ENCODE measurements at places on chromosomes 2 and 18.

DNA sequence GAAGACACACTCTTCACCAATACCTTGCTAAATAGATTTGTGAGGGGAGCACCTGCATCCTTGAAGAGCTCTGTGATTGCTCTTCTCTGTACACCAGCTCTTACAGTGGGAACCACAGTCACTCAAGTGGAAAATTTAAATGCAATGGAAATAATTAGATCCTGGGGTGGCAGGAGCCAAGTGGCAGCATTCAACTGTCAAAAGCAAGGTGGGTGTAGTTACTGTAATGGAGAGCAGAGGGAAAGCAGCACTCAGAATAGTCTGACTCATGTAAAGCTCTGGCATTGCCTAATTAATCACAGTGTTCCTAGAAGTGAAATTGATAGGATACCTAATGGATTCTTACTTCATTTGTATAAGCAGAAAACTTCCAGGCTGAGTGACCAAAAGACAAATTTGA lies 245.8 kb downstream of the KCNE4 start:
- no peak for DNase-seq

- no peak for DNase-seq
Measured at GRCh38 chr2:100302585-100302892, 19.8 kb downstream of the LONRF2 start.

- DNase-seq, result no peak
Measured at GRCh38 chr2:212538305-212539071, at the start of gene ERBB4. Gene ERBB4 (minus strand): TSS chr2:212538802. CDS start chr2:212538530, 272 bp downstream.

- DNase-seq, result no peak
Measured at GRCh38 chr2:191923652-191923997, 76.7 kb upstream of the CAVIN2 start.

- no peak for DNase-seq
Measured at GRCh38 chr2:148501545-148501944, 143.0 kb upstream of the EPC2 start.

- DNase-seq, result no peak
Measured at GRCh38 chr2:109720380-109721106, 73.6 kb upstream of the RGPD5 start.

GRCh38 chr2:174575124-174575776 lies 22.4 kb downstream of the WIPF1 start:
- DNase-seq, result no peak

- no peak for DNase-seq
Measured at GRCh38 chr18:37481072-37481471, 84.5 kb downstream of the CELF4 start.

- DNase-seq, result no peak
Measured at GRCh38 chr2:105598829-105599698, 145.6 kb upstream of the NCK2 start.

DNA sequence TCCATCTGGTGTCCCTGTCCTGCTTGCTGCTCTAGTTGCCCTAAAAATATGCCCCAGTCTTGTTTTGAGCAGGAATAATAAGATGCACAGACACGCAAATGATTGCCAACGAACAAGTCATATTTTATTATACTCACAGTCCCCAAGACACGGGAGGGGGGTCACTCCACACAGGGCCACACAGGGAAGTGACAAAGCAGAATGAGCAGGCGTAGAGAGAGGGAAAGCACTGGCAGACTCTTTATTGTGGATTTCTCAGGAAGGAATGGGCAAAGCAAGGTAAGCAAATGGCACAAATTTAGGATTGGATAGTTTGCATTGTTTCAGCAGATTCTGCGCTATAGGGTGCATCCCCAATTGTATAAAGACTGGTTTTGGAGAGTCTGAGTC lies 20.7 kb upstream of the ZDBF2 start:
- no peak for DNase-seq

DNA sequence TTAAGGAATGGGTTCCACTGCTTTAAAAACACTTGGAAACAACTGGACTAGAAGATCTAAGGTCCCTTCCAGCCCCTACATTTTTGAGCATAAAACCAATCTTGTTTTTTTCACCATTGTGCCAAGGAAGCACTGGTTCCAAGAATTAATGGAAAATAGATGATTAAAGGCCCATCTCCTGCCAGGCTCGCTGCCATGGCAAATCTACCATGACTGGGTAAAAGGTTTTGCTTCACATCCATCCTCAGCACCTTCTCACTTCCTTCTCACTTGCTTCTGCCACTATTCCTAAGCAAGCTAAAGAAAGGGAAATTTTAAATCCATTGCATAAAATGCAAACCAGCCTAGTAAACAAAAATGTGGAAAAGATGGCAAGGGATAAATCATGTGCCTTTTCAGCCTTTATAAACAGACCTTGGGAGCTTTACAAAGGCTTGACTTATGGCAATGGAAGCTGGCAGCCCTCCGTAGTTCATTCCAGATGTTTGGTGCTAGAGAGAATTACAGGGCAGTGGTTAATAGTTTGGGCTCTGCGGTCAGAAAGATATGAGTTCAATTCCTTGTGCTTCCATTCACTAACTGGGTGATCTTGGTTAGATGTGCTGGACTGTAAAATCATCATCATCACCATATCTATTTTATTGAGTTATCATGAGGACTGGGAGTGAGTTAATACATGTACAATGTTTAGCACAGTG lies 27.0 kb upstream of the ST3GAL5 start:
- DNase-seq, result no peak

DNA sequence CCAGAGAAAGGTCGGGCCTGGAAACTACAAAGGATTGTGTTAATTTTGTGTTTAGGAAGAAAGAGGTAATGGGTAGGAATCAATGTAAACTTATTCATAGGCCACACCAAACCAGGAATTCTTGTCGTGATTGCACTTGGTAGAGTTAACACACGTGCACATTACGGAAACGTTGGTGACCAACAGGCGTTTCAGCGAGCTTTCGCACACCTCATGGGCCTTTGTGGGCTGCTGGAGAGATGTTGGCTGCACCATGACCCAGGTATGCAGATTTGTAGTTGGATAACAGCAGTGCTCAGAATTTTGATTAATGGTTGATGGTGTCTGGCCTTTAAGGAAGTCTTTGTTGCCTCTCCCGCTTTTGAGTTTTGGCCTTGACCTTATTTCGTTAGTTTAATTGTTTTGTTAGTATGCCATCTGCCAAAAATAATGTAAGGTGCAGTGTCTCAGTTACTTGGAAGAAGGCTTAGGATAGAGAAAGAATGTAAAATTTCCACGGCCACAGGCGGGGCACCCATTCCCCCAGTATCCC lies 1.9 kb downstream of the ZNF236 start:
- no peak for DNase-seq

DNA sequence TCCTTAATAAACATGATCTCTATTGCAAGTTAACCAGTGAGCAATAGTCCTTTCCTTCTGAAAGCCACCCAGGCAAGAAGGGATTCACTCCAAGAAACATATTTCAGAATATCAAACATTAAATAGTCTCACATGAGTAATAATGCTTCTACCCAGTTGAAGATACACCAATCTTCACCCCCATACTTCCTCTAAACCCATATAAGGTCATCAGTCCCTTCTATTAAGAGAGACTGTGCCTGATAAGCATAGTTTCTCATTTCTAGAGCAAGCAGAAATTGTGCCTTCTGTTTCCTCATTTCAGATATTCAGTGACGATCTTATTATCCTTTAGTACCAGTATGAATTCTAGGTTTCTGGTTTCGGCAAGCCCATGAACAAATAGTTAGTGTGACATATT lies 64.6 kb downstream of the DSEL start:
- no peak for DNase-seq

DNA sequence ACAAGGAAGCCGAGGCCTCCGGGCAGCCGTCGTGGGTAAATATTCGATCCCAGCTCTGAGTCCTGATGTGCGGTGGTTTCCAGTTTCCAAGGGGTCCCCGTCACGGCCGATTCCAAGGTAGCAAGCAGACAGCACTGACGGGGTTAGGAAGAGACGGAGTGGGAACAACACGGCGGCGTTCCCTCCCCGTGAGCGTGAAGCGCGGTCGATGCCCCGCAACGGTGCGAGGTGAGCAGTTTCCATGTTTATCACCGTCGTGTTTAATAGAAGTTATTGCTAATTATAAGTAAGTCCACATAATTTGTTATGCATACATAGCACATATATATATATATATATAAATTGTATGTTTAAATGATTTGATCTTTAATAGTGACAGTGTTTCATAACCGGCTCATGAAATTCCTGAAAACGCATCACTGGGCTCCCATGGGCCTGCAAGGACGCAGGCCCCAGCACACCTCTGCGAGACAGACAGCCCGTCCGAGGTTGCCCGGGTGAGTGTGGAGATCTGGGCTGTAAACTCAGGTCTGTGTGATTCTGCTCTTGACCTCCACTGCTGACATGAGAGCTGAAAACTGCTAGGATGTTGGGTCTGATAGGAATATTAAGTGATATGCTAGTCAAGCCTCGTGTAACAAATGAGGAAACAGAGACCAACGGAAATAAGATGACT lies 243.5 kb upstream of the SALL3 start:
- DNase-seq, result no peak

DNA sequence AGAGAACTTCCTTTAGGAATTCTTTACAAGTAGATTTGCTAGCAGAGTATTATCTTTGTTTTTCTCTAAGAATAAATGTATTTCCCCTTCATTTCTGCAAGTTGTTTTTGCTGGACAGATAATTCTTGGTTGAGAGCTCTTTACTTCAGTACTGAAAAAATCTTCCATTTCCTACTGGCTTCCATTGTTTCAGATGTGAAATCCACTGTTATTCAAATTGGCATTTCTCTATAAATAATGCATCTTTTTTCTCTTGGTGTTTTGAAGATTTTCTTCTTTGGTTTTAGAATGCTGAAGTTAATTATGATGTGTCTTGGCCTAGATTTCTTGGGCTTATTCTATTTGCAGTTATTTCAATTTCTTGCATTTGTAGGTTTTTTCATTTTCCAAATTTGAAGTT lies 270.0 kb upstream of the GYPC start:
- DNase-seq, result no peak

- peak; percentile 77 for DNase-seq
Measured at GRCh38 chr2:232521959-232522622, 1.9 kb downstream of the PRSS56 start.

DNA sequence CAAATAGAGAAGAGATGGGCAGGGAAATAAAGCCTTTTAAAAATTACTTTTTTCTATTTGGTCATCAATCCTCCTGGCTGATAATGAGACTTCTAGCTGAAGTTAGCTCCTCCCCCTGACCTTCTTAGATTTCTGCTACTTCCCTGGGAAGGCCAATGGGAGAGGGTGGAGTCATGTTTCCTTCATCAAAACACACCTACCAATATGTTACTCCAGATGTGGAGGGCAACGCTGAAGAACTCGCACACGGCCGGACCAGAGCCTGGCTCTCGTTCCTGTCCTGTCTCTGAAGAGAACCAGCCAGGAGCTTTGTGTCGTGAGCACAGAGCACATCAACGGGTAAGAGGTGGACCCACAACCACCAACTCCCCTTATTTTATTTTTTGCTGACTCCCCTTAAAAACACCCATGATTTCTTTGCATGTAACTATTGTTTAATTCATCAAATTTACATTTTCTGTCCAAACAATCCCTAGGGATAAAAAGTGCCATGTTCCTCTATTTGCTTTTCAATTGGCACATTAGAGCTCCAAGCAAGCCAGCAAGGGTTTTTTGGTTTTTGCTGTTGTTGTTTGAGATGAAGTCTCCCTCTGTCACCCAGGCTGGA lies 94.9 kb downstream of the ADD2 start:
- DNase-seq, result no peak

- DNase-seq, result no peak
Measured at GRCh38 chr18:10841203-10841602, 308.2 kb downstream of the PIEZO2 start.

GRCh38 chr2:53576166-53576565 lies 191.4 kb upstream of the CHAC2 start:
- DNase-seq, result no peak

DNA sequence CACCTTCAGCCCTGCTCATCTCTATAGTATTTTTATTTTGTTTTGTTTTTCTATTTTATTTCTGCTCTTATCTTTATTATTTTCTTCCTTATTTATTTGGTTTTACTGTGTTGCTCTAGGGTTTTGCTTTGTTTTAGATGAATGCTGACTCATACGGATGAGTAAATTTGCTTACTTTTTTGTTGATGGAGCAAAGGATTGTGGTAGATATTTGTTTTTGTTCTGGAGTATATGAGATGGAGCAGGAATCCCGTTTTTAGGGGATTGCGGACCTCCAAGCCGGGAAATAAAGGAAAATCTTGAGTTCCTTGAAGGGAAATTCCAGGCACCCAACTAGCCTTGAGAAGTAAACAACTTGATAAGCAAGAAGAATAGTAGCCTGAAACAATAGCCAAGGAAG lies 15.3 kb upstream of the COLEC12 start:
- DNase-seq, result no peak

DNA sequence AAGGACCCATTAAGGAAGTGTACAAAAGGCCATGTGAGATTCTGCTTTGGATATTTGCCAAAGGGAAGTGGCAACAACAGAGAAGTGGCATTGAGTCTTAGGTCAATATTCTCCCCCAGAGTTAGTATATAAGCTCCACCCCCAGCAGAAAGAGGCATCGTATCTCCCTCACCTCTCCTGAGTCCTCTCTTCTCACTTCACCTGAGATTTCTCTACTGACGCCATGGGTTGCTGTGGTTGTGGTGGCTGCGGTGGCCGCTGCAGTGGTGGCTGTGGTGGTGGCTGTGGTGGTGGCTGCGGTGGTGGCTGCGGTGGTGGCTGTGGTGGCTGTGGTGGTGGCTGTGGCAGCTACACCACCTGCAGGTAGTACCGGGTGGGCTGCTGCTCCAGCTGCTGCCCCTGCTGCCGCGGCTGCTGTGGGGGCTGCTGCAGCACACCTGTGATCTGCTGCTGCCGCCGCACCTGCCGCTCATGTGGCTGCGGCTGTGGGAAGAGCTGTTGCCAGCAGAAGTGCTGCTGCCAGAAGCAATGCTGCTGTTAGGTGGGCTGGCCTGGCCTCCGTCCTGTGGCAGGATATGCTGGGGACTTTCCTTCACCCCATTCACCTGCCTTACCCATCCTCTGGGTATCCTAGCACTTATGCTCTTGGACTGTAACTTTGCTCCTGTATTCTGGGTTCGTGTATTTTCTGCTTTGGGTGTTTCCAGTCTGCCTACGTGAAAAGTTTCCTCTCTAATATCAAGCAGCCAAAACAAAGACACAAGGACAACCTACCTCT lies 5.9 kb downstream of the SCYGR3 start:
- no peak for DNase-seq

GRCh38 chr2:31347319-31347718 lies 67.2 kb downstream of the XDH start:
- DNase-seq, result no peak

GRCh38 chr2:226312155-226312554 lies 487.5 kb downstream of the IRS1 start:
- DNase-seq, result no peak

GRCh38 chr18:52582516-52582915 lies 242.5 kb downstream of the DCC start:
- DNase-seq, result no peak

DNA sequence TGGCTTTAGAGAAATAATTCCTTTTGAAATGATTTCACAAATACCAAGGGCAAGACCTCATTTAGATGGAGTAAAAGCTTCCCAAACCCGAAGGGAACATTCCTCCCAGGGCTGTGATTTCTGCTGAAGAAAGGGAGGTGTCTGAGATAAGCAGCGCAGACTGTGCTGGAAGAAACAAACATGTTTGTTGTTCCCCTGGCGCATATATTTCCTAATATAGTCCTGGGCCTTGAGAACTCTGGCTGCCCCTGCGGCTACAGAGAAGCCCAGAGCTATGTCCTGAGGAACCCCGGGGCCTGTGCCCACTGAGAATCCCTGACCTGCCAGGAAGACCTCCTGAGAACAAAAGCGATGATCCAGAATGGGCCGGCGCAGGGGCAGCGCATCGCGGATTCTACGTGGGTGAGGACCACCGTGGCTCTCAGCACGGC lies 372.6 kb upstream of the NT5C1B start:
- DNase-seq, result no peak

Data from stimulated activated CD4-positive, alpha-beta T cell treated with anti-CD3 and anti-CD28 coated beads, Interleukin-4, amount 100 ng/mL, for 1 hour (primary cell).